Pancreas (tissue), 10 donors: ENCODE measurements at places on chromosomes 5 and 9. TPM values are rescaled to one million over a fixed set of nuclear protein-coding genes. Genes with fewer than 3 reads are reported as not detected.

- DNase-seq, result peak; percentile 72
These were observed 315.6 kb downstream of the MTRR start for GRCh38 chr5:8184455-8185063.

- DNase-seq, result no peak
These were observed 801 bp upstream of the PRSS3 start for GRCh38 chr9:33794560-33794959.

GPX8 gene
- 6.2 TPM for total RNA-seq

DNA sequence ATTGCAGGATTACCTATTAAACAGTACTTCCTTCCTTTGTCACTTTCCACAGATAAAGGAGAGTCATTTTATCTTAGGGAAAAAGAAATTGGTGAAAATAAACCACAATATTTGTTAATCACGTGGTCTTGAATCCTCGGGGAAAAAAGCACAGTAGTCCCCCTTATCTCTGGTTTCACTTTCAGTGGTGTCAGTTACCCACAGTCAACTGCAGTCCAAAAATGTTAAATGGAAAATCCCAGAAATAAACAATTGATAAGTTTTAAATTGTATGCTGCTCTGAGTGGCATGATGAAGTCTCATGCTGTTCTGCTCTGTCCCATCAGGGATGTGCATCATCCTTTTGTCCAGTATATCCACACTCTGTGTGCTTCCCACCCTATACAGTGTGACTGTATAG, 405.2 kb upstream of the MPDZ start:
- no peak for DNase-seq

OR2K2 gene
- total RNA-seq, result not detected

GRCh38 chr5:1161833-1162229, 39.6 kb upstream of the SLC6A19 start:
- DNase-seq, result peak; percentile 85
